ENCODE measurements at places on chromosomes 7 and 10. TPM values are rescaled to one million over a fixed set of nuclear protein-coding genes. Genes with fewer than 3 reads are reported as not detected.

DNA sequence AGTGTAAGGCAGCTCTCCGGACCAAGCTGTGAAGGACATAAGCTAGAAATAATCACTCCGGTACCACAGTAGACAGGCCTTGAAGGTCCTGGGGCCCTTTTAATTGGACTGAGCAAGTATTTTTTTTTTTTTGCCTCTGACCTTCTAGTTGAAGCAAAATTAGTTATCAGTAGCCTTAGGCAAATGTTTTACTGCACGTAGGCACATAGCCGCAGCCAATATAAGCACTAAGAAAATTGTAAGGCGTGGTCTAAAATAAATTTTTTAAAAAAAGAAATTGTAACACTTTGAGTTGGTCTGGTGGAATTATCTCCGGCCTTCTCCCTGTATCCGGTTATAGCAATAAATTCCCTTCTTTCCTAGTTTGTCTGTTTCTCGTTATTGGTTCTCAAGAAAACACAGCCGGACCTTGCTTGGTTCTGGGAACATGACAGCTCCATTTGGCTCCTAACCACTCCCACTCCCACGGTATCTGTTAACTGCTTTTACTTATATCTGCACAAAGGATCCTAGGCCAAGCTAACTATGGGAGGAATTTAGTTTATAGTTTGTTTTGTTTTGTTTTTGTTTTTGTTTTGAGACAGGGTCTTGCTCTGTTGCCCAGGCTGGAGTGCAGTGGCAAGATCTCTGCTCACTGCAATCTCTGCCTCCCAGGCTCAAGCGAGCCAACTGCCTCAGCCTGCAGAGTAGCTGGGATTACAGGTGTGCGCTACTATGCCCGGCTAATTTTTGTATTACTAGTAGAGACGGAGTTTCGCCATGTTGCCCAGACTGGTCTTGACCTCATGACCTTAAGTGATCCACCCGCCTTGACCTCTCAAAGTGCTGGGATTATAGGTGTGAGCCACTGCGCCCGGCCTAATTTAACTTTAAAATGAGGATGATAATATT is 124.4 kb upstream of the KIF5B start:
- no peak for DNase-seq

GRCh38 chr7:262251-262572 is 27.8 kb upstream of the FOXL3 start:
- no peak for DNase-seq

DNA sequence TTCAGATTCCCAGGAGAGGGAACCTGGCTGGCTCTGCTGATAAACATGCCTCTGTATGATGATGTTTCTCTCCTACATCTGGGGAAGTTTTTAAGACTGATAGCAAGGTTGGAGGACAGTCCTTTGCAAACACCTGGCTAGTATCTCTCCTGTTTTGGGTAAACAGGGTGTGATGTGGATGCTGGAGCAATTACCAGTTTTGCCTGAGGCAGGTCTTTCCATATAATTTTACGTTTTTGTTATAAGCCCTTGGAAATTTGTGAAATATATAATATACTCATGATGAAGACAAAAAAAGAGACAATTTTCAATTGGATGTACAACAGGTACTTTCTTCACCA is 138.6 kb downstream of the ADAM22 start:
- no peak for DNase-seq

The ENKUR gene
- 0.04 TPM for total RNA-seq

DNA sequence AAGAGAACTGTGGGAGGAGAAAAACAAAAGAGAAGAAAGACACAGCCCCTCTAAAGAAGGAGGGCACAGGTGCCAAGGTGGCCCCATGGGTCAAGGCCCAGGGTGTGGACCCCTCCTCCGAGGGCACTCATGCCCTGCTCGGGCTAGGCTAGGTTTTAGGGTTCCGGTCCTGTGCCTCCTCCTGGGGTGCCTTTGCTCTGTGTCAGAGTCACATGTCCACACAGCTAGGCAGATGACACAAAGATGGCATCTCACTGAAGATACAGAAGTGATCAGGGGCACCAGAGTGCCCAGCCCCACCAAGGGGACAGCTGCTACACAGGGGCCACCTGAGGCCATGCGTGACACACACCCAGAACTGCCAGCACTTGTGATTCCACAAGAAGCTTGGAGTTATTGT is 116.4 kb upstream of the PPIF start:
- DNase-seq, result no peak

The AGFG2 gene
- 6.1 TPM for total RNA-seq

- peak; percentile 91 for DNase-seq
Observed at GRCh38 chr10:106592396-106592795, 572.1 kb downstream of the SORCS1 start.

GRCh38 chr7:39588416-39588815 is 22.2 kb downstream of the YAE1 start:
- DNase-seq, result no peak

The EVX1 gene
- total RNA-seq, result not detected

DNA sequence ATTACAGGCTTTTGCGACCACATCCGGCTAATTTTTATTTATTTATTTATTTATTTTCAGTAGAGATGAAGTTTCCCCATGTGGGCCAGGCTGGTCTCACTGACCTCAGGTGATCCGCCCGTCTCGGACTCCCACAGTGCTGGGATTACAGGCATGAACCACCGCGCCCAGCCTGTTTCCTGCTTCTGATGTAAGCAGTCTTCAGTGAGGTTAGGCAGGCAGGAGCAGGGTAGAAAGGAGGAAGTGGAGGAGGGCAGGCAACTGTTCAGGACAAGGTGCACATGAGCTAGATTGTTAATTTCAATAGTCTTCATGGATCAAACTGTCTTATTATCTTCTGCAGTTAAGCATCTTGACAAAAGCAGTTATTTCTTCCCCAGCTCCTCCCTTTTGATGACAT is 605.0 kb downstream of the CCSER2 start:
- DNase-seq, result no peak

GRCh38 chr10:66783316-66783715 is 142.5 kb upstream of the LRRTM3 start:
- no peak for DNase-seq

- DNase-seq, result no peak
Observed at GRCh38 chr10:108051218-108051617, 886.7 kb upstream of the SORCS1 start.

DNA sequence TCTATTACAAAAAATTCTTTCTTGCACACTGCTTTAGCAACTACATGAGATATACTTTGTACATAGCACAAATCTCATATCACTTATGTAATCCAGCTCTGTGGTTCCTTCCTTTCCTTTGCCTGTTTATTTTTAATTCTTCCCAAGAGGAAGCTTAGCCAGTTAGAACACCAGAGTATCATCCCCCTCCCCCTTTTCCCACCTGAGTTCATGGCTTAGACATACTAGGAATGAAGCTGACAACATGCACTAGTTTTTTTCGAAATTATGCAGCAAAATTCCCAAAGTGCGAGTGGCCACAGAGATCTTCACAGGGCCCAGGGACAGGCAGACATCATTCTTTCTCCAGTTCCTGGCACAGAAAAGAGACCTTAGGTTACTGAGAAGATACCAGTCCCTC is 17.8 kb downstream of the CAV1 start:
- no peak for DNase-seq

The PPP1R3C gene
- 166 TPM for total RNA-seq

DNA sequence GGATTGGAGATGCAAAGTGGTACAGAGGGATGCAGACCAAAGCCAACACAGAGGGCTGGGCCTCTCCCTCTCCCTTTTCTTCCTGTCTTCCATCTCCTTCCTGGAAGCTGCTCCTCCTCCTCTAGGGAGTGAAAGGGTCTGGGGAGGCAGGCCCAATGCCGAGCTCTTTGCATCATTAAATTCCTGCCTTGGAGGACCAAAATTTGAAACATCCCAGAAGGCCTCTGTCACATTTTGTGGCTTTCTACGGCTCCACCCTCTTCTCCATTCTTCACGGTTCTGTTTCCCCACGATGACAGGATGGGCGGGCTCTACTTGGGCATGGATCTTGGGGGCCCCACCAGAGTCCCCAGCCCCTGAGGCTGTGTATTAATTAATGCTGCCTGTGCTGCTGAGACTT is 76.4 kb downstream of the NEURL1 start:
- no peak for DNase-seq

DNA sequence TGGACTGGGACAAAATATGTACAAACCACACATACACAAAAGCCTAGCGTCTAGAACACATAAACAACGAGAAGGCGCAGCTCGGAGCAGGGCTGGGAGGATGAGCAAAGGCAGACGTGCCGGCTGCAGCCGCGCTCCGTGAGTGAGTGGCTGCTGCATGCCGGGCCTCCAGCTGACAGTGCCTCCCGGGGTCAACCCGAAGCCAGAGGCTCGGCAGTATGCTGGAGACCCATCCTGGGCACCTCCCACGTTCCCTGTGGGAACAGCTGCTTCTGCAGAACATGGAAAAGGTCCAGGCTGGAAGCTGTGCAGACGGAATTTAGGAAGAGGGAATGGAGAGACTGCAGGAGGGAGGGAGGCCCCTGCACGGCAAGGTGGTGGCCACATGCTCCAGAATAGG is 3.6 kb upstream of the GPR146 start:
- DNase-seq, result peak; percentile 93

DNA sequence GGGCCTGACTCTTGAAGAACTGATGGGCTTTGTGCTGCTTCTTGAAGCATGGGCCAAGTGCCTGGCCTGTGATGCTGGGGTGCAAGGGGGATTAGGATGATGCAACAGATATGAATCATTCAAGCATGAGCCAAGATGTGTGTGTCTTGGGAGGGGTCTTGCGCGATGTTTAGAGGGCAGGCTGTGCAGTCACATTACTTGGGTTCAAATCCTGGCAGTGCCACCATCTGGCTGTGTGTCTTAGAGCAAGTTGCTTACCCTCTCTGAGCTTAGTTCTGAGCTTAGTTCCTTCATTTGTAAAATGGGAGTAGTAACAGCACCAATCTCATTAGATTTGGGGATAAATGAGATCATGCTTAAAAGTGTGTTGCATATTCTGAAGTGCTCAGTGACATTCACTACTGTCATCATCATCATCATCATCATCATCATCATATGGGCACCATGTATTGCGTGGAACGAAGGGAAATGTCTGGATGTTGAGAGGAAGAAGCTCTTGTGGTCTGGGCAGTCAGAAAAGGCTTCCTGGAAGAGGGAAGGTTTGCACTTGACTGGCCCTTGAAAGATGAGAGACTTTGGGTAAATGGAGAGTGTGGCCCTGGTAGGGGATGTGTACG is 9.3 kb downstream of the UNC5B start:
- DNase-seq, result no peak

The AGK gene
- total RNA-seq, result 23.4 TPM

GRCh38 chr10:93752761-93753160 is 5.0 kb upstream of the LGI1 start:
- no peak for DNase-seq

DNA sequence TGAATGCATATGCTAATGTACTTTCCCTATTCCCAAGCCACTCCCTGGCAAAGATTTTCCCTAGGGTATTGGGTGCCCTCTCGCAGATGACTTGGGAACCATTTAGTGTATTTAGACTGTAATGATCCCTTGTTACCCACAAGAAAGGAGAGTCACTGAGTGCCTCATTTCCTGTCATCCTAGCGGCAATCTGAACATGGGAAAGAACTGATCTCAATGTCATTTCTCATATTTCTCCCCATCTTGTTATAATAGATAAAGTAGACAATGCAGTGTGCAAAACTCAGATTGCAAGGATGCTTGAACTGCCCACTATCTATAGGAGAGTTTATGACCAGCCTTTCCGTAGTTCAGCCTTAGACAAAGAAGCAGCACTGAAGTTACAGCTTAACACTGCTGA is 123.3 kb downstream of the MICU1 start:
- no peak for DNase-seq

The KCND2 gene
- total RNA-seq, result 1.3 TPM

DNA sequence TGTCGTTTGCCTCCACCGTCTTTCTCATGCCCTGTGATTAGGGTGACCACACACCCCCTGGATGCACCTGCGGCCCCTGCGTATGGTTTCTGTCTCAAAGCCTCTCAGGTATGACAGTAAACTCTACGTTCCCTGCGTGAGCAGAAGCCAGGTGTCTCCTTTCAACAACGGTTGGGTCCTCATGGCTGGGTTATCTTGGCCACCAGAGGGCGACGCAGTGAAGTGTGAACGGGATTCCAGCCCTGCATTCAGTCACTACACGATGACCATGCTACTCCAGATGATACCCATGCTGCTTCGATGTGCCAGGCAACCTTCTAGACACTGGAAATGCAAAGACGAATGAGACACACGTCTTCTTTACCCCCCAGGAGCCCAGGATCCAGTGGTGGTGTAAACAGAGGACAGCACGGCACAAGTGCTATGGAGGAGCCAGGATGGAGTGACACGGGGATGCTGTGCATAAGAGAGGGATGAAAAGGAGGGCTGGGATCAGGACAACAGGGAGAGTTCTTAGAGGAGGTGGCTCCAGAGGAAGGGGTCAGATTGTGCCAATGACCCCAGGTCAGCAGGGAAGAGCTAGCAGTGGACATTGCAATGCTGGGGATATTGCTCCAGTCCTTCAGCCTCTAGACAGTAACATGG is 228.1 kb upstream of the PFKP start:
- peak; percentile 15 for DNase-seq

- no peak for DNase-seq
Observed at GRCh38 chr10:110546077-110546476, 21.4 kb upstream of the SMC3 start.

- DNase-seq, result no peak
Observed at GRCh38 chr7:44727158-44727936, 21.3 kb upstream of the ZMIZ2 start.

DNA sequence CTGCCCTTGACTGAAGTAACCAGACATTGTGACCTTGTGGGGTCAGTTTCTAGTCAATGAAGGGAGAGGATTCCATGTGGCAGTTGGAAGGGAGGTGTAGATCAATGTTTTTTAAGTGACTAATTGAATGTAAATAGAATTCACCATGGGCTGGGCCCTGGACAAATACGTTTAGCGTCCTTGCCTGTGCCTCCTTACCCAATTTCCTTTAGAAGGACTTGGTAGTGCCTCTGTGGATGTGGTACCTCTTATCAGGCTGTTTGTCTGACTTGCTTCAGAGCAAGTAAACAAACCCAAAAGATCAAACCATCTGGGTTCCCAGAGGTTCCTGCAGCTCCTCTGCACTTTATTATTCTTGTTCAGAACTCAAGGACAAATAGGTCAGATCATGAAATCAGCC is 4.3 kb upstream of the KAT6B start:
- DNase-seq, result no peak

The SHH gene
- under 0.01 TPM for total RNA-seq

DNA sequence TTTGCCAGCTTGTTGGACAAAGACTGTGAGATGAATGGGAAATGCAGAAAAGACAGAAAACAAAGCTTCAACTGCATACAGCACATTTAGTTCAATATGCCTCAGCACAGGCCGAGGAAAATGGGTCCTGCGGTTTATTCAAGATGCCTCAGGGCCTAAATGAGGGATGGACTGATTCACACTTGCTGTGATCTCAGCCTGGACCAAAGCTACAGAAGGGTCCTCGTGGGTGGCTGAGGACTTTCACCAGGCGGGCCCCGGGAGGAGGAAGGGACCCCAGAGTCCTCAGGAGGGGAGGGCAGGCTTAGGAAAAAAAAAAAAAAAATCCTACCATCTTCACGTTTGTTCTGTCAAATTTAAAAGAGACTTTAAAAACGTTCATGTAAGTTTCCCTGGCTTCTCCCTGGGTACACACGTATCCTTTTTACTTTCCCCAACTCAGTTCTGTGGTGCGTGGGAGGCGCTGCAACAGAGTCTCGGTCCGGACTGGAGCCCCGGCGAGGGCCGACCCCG is 624 bp upstream of the ZNF783 start:
- peak; percentile 36 for DNase-seq

- DNase-seq, result no peak
Observed at GRCh38 chr10:116827214-116827671, 22.1 kb upstream of the ENO4 start.

The PKD2L1 gene
- total RNA-seq, result 0.04 TPM

The TAS2R4 gene
- total RNA-seq, result 1.5 TPM

All from muscle of leg (tissue), 16 donors.